Transverse colon (tissue), 4 donors: ENCODE measurements at places on chromosomes 6 and 20. TPM values are rescaled to one million over a fixed set of nuclear protein-coding genes. Genes with fewer than 3 reads are reported as not detected.

DNA sequence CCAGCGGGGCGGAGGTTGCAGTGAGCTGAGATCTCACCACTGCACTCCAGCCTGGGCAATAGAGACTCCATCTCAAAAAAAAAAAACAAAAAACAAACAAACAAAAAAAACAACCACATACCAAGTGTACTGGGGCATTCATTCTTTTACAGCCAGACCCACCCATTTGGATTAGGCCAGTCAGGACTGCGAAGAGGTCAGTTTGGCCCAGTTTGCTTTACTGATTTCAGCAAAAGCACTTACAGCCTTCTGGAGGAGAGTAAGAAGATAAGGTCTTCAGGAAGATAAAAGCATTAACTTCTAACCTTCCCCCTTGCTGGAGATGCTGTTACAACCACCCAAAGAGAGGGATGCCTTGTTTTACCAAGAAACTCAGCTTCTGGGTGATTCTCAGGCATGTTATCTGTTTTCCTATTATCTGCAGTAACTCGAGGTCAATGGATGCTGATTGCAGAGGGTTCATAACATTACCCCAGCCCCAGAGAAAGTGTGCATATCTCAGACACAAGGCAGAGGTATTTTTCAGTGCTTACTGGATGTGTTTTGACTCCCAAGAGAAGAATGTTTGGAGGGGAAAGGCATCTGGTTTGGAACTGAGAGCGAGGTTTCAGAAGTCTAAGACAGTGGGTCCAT lies 118.9 kb downstream of the RIN2 start:
- H3K36me3 ChIP-seq, result no peaks in the 10 kb centered on the region
- H3K27me3 ChIP-seq, result no peaks in the 10 kb centered on the region
- H3K4me3 ChIP-seq, result no peak overlapping the region
- H3K27ac ChIP-seq, result no peak overlapping the region
- no peak for DNase-seq

DNA sequence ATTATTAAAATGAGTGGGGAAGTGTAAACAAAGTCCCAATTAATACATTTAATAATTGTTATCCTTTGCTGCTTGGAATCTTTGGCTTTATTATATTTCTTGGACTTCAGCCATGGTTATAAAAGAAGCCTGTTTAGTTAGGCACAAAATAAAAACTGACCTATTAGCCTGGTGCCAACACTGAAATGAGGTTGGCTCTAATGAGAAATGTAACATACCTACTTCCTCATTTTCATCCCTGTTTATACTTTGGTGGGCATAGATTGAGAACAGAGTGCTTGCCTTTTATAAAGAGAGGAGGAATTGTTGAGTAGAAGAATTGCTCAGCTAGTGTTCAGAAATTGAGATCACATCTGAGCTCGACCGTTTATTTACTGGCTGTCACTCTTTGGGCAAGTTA lies 471.3 kb downstream of the UTRN start:
- H3K27ac ChIP-seq, result no peak overlapping the region
- H3K4me3 ChIP-seq, result no peak overlapping the region
- no peak for DNase-seq
- peaks cover 7% of the 10 kb centered on the region for H3K36me3 ChIP-seq

DNA sequence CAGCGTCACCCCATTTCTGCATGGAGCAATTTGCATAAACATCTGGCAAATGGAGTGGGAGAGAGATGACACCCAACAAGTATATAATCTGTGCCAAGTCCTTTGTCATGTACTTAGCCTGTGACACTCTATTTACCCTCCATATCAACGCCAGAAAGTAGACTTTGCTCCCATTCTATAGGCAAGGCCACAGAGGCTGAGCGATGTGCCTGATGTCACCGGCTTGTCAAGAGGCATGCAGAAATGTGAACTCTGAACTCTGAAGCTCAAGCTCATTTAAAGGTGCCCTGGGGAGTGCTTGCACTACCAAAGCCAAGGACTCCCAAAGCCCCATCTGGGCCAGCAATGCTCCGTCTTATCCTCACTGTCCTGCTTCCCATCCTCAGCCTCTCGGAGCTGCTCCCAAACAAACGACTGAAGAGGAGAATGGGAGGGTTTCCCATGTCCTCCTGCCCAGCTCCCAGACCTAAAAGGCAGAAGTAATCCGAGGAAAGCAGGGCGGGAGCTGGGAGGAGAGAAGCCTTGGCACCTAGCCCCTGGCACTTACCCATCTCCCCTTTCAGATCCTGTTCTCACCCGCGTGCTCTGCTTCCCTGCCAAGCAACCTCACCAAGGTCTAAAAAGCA lies 9.2 kb downstream of the CPNE5 start:
- peak overlapping the region; percentile 32 for H3K27ac ChIP-seq
- H3K36me3 ChIP-seq, result no peaks in the 10 kb centered on the region
- H3K4me1 ChIP-seq, result peaks cover 8% of the 10 kb centered on the region
- peak; percentile 58 for DNase-seq
- H3K27me3 ChIP-seq, result no peaks in the 10 kb centered on the region
- H3K4me3 ChIP-seq, result no peak overlapping the region

DNA sequence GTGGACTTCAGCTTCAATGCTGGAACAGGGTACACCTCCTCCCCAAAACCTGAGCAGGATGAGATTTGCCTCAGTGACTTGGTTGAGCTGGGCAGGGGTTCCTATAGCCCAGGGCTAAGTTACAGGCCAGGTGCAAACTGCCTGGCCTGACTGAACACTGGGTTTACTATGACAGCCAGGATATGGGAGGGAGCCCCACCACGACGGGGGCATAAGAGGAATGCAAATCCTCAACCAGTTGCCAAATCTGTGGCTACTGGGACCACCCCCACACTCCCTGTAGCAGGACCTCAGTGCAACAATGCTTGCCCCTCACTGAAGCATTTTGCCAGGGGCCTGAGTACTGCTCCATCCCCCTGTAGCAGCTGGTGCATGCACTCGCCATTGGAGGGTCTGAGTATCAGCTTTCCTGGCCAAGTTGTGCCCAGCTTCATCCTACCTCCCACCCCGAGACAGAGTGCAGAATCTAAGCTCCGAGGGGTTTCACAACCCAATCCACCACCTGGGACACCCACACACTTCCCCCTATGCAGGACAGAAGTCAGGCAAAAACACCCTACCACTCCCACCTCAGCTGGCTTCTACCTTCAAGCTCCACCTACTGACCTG lies 27.6 kb downstream of the TREML4 start:
- H3K27me3 ChIP-seq, result no peaks in the 10 kb centered on the region
- peaks cover 13% of the 10 kb centered on the region for H3K4me1 ChIP-seq
- H3K27ac ChIP-seq, result no peak overlapping the region
- peak; percentile 13 for DNase-seq
- H3K4me3 ChIP-seq, result no peak overlapping the region
- H3K36me3 ChIP-seq, result no peaks in the 10 kb centered on the region

- H3K36me3 ChIP-seq, result no peaks in the 10 kb centered on the region
- H3K27ac ChIP-seq, result no peak overlapping the region
- no peaks in the 10 kb centered on the region for H3K27me3 ChIP-seq
- no peak for DNase-seq
These were observed 2.9 kb downstream of the PPIL1 start for GRCh38 chr6:36871686-36872085.

DNA sequence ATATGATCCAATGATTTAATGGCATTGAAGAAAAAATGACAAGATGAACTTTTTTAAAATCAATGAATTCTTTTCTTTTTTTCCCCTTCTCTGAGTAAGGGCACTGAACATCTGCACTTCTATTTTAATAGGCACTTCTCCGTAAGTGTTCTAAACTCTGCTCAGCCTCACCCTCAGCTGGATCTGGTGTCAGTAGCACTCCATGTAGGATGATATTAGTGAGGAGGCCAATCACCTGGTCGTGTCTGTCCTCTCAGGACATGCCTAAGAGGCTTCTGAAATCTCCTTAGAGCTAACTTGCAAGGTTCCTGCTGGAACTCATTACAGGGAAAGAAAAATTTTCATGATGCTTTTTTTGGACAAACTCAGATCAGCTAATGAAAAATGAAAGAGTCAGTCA lies 148.6 kb upstream of the MLIP start:
- H3K4me1 ChIP-seq, result no peaks in the 10 kb centered on the region
- no peak overlapping the region for H3K27ac ChIP-seq
- no peak for DNase-seq
- H3K4me3 ChIP-seq, result no peak overlapping the region
- H3K27me3 ChIP-seq, result no peaks in the 10 kb centered on the region
- no peaks in the 10 kb centered on the region for H3K36me3 ChIP-seq

DNA sequence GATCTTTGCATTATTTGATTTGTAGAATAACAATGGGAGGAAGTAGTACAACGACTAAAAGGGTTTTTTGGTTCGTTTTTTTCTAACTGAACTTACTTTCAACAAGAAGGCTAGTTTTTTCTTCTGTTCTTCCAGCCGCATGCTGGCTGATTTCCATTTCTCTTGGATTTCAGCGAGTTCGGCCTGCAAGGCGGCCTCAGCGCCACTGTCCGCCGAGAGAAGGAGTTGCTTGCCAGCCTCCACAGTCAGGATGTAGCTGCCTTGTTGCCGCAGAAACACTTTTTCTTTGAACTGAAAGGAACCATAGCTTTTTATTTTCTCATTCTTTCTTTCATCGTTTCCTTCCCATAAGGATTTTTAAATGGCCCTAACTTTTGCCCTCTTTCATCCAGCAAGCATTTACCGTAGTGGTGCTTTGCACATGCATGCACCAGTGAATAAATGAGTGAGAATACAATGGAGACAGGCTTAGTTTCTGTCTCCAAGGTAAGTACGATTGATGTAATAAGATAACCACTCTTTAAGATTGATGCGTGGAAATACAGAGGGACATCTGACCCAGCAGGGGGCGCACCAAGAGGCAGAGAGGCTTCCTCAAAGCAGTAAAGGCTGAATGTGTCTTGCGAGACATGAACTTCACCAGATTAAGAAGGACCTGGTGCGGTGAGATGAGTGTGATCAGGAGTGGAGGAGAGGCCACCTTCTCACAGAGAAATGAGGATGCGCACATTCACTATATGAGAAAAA lies 398.8 kb downstream of the ESR1 start:
- peak; percentile 45 for DNase-seq
- no peak overlapping the region for H3K4me3 ChIP-seq
- H3K27me3 ChIP-seq, result no peaks in the 10 kb centered on the region
- no peak overlapping the region for H3K27ac ChIP-seq

- H3K36me3 ChIP-seq, result no peaks in the 10 kb centered on the region
- H3K27ac ChIP-seq, result no peak overlapping the region
- H3K27me3 ChIP-seq, result no peaks in the 10 kb centered on the region
- H3K4me3 ChIP-seq, result no peak overlapping the region
- DNase-seq, result no peak
- H3K4me1 ChIP-seq, result no peaks in the 10 kb centered on the region
These were observed 157.0 kb downstream of the GJA1 start for GRCh38 chr6:121592261-121592935.

DNA sequence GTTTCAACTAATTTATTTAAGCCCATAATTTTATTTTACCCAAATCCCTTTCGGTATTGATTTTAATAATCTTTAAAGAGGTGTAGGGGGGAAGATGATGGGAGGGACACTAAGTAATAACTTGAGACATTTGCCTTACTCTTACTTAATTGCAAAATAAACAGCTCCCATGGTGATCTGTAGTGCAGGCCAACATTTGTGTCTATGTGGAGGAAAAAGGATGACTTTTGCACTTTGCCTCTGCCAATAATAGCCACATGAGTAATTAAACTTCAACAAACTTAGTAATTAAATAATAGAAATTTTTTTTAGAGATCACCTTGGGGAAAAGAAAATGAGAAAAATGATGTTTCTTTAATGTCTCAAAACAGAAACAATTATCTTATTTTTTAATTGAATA lies 29.9 kb upstream of the CD2AP start:
- no peak for DNase-seq
- H3K4me1 ChIP-seq, result no peaks in the 10 kb centered on the region
- H3K4me3 ChIP-seq, result no peak overlapping the region
- H3K27me3 ChIP-seq, result no peaks in the 10 kb centered on the region
- no peak overlapping the region for H3K27ac ChIP-seq

DNA sequence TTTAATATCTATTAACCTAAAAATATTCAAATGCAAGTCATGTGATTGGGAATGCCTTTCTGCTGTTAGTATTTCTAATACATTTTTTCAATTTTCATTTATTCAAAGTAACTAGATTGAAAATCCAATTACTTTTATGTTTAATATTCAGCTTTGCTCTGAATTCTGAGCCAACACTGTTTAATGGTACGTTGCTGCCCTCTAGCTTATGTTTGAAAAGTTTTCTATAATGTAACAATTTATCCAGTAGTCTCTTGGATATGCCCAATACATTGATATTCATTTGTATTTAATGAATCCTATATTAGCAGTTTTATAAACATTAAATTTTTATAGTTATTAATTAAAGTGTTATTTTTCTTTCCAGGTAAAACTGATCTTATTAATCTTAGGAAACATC lies 47.4 kb downstream of the LGSN start:
- H3K4me1 ChIP-seq, result no peaks in the 10 kb centered on the region
- no peaks in the 10 kb centered on the region for H3K36me3 ChIP-seq
- H3K4me3 ChIP-seq, result no peak overlapping the region

DNA sequence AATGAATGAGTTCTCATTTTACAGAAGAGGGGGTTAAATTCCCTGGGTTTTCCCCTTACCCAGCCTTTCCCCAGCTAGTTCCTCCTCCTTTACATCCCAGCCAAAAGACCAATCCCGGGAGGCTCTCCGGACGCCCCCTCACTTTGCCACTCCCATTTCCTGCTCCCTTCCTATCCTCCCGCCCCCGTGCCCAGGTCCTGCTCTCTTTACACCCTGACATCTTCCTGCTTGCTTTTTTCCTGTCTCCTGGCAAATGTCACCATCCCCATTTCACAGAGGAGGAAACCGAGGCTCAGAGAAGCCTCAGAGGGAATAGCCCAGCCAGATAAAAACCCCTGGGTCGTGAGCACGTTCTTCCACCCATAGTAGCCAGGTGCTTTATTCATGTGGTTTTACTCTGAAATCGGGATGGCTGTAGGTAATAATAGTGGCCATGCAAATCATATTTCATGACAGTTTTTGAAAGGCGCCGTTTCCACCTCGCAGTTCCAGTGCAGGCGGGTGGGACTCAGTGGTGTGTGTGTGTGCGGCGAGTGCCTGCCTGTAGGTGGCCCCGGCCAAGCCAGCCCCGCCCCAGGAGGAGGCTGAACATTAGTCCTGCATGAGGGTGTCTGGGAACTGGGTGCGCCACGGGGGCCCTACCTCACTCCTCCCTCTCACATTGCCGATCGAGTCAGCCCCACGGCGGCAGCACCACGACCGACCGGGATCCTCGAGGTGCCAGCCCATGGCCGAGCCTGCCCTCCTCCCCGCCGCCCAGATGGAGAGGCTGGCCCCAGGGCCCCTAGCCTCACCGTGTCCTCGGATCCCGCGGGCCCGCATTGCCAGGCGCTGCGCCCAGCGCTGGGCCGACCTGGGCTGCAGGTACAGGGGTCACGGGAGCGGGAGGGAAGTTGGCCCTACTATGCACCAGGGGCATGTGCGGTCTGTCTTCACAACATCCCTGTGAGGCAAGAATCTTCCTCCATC lies at the start of gene ARHGAP40:
TSS of gene ARHGAP40 (plus strand) at position 594 of the 969 bp plus-strand sequence.
- peak; percentile 11 for DNase-seq
- no peaks in the 10 kb centered on the region for H3K36me3 ChIP-seq
- no peak within 1 kb of the TSS for H3K4me3 ChIP-seq
- no peak within 1 kb of the TSS for H3K27ac ChIP-seq
- H3K27me3 ChIP-seq, result peaks cover 53% of the 10 kb centered on the region
- H3K4me1 ChIP-seq, result no peaks in the 10 kb centered on the region

GRCh38 chr20:13953227-13953626 lies 37.2 kb downstream of the SEL1L2 start:
- H3K4me3 ChIP-seq, result no peak overlapping the region
- no peaks in the 10 kb centered on the region for H3K4me1 ChIP-seq
- no peaks in the 10 kb centered on the region for H3K27me3 ChIP-seq
- no peaks in the 10 kb centered on the region for H3K36me3 ChIP-seq

GRCh38 chr6:170402318-170403040 lies 95.9 kb downstream of the FAM120B start:
- DNase-seq, result no peak
- H3K27ac ChIP-seq, result no peak overlapping the region
- H3K4me1 ChIP-seq, result no peaks in the 10 kb centered on the region

The ZNF311 gene
- not detected for total RNA-seq

The LGSN gene
- not detected for total RNA-seq

The PTCHD4 gene
- total RNA-seq, result 0.75 TPM

The SEMG1 gene
- not detected for total RNA-seq

The DEFB124 gene
- total RNA-seq, result not detected

The HLA-DMA gene
- 1.4 TPM for total RNA-seq
